ENCODE measurements at places on chromosomes 1 and 21.

DNA sequence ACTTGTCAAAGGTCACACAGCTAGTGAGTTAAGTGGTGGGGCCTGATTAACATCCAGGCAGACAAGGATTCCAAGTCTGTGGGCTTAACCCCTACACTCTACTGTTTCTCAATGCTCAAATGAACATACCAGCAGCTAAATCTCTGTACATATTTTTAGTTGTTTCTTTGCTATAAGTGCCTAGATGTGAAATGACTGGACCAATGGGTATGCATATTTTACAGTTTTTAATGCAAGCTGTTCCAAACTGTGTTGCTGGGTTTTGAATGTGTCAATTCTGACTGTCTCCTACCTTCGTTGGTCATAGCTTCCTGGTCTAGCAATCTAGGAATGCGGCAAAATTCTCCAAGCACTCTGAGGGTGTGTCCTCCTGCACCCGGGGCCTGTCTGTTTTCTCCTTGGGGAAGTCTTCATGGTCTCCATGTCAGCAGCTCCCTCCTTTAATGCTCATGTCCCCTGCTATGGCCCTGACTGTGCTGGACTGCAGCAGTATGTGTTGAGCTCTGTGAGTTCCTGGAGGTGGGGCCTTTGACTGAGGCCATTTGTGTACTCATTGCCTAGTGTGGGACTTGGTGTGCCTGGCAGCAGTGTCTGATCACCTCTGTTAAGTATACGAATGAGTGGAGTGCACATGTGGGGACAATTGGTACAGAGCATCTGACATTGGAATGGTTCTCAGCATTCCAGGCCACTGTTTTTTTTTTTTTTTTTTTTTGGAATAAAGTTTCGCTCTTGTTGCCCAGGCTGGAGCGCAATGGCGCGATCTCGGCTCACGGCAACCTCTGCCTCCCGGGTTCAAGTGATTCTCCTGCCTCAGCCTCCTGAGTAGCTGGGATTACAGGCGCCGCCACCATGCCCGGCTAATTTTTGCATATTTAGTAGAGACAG is 72.9 kb upstream of the SLC2A1 start:
- no peak for DNase-seq

- DNase-seq = no peak
These were observed 2.1 kb downstream of the TCHHL1 start for GRCh38 chr1:152086760-152087159.

DNA sequence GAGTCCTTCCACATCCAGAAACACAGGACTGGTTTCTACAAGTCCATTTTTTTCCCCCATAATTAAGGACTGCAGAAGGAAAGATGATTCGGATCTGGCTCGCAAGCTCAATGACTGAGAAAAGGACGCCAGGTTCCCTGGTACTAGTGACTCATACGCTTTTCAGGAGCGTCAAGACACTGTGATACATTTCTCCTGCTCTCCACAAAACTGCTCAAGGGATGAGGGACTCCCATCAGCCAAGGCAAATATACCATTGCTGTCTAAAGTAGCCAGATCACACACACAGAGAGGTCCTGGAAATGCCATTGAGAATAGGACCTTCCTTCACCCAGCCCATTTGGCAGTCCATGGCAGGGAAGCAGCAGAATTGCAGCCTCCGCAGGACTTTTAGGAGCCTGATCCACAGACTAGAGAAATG is 253.6 kb upstream of the IRF2BP2 start:
- DNase-seq = no peak

- DNase-seq = no peak
These were observed 169.0 kb downstream of the VAV3 start for GRCh38 chr1:107795994-107796393.

DNA sequence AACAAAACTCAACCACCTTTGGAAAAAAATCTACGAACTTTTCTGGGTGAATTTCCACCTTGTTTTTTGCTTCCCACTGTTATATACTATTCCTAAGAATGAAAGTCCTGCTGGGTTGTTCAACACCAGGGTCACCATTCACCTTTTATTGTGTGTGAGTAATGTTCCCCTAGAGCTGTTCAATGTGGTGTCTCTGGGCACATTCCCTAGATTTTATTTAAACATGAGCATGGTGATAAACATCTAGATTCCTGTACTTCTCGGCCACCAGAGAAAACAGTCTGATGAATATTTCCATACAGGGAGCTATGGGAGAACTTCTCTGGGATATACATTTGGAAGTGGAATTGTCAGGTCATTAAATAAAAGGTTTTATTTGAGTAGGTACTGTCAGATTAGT is 13.0 kb downstream of the FMN2 start:
- no peak for DNase-seq

DNA sequence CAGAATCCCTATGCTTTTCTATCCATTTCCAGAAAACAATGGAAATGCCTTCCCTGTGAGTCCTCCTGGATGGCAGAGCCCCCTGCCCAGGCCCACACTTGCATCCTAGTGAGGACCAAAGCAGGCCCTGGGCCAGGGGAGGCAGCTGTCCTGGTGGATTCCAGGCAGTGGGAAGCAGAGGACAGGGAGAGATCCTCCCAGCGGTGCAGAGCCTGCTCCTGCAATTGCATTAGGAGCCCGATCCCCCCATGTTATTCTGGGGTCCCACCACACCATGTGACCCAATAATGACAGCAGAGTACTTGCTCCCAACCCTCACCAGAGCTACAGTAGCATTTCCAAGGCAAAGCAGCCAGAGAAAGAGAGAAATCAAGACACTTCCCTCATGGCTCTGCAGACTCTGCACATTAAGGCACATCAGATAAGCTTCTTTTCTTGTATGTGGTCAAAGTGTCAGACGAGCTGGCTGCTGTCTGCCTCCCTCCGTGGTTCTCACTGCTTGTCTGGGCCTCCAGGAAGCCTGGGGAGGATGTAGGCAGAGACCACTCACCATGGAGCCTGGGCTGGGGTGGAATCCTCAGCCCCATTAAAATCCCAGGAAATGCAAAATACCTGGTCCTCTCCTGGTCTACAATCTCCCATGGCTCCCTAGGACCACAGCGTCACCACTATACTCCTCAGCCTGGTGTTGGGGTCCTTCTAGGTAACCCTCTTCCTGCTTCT is 54.9 kb upstream of the RUNX3 start:
- DNase-seq = peak; percentile 58

GRCh38 chr1:204580862-204581261 is 64.7 kb downstream of the MDM4 start:
- no peak for DNase-seq

- DNase-seq = peak; percentile 7
These were observed 30.7 kb downstream of the SDCCAG8 start for GRCh38 chr1:243286409-243287122.

GRCh38 chr1:15799004-15799867 is 8.2 kb downstream of the UQCRHL start:
- DNase-seq = no peak

DNA sequence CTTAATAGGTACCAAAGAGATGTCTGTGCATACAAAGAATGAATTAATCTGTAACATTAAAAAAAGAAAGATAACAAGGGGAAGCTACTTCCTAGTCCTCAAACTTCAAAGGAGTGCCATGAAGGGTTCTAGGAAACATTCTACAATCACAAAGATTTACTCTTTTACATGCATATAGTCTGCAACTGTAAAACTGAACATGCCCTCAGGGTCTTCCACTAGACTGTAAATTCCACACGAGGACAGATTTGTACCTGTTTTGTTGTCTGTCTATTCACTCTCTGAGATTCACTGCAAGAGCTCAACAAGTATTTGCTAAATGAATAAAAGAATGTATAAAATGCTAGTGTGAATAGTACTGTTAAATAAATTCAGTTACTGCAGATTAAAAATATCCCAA is 4.4 kb downstream of the JAK1 start:
- DNase-seq = no peak

GRCh38 chr1:229088711-229089110 is 182.2 kb upstream of the RAB4A start:
- no peak for DNase-seq

GRCh38 chr21:42655796-42656770 is 2.7 kb downstream of the PDE9A start:
- no peak for DNase-seq

GRCh38 chr1:167093846-167094516 is at the start of gene STYXL2:
TSS of gene STYXL2 (plus strand) at chr1:167094075. CDS start at chr1:167094850, 775 bp downstream.
- DNase-seq = no peak

GRCh38 chr1:29408831-29409605 is 172.7 kb downstream of the PTPRU start:
- DNase-seq = no peak

DNA sequence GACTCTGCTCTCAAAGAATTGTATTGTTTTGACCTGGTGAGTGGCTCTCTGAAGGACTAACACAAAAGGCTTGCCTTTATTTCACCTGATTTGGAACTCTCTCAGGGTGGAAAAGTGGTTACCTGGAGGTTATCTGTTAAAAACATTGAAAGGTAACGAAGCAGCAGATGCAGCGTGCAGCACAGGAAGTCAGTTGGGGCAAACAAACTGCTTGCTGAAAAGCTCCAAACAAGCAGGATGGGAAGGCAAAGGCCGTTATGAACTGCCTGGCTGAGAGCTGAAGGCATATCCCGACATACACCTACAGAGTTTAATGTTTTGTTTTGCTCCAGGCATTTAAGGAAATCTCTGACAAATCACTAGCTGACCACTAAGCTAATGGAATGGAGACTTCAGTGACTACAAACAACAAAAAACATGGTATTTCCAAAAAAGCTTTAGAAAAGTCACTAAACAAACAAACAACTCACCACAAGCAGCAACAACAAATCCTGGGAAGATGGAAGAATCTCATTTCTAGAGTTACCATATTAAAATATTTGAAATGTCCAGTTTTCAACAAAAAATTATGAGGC is 44.3 kb upstream of the BATF3 start:
- DNase-seq = peak; percentile 25

- DNase-seq = peak; percentile 59
These were observed 23.0 kb upstream of the ZBTB40 start for GRCh38 chr1:22428672-22429071.

GRCh38 chr1:61361931-61362330 is 279.6 kb downstream of the NFIA start:
- DNase-seq = no peak

DNA sequence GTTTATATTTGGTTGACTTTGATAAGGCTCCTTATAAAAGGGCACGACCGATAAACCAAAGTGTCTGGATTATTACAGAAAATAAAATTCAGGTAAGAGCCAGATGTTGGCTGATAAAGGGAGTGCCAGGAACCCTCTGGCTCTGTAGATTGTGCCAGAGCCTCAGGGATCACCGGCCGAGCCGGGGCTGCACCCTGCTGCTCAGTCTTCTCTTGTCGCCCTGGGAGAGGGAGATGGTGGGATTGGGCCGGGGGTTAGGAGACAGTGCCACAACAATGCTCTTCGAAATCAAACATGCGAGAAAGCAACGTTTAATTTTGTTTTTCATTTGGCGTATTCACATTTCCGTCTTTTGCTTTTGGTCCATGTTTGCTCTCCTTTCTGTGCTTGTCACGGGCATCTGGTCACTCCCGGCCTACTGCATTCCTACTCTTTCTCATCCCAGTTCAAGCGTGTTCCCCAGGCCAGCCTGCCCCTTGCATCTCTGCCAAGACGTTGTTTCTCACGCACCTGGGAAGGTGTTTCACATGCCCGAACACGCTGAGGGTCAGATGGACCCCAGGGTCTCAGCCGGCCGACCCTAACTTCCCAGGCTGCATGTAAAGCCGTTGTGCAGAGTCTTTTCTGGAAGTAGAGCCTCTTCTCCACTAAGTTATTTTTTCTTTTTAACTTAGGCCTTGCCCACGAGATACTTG is 18.8 kb upstream of the C2CD2 start:
- DNase-seq = no peak

DNA sequence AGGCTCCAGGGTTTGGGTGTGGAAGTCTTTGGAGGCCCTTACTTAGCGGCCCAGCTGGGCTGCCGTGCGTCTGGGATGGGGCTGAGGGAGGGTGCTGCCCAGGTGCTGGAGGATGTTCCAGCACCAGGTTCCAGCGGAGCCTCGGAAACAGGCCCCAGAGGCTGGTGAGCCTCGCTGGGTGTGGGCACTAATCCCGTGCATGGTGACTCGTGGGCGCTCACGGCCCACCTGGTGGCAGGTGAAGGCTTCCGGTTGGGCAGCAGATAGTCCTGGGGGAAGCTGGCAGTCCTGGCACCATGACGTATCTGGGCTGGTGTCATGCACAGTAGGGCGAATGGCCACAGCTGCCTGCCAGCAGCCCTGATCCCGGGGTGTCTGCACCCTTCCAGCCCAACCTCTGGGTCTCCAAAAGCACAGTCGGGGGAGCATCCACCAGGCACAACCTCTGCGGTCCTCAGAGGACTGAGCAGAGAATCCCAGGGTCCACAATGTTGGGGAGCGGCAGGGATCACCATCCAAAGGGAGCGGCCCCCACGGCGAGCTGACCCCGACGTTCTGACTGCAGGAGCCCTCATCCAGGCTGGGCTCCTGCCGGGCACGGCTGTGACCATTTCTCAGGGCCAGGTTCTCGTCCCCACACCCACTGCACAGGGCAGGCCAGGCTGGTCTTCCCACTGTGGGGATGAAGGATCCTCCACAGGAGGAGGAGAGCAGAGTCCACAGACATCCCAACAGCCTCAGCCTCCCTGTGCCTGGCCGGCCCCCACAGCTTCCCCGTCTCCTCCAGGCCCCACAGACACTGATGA is 25.3 kb downstream of the FTCD start:
- DNase-seq = no peak

DNA sequence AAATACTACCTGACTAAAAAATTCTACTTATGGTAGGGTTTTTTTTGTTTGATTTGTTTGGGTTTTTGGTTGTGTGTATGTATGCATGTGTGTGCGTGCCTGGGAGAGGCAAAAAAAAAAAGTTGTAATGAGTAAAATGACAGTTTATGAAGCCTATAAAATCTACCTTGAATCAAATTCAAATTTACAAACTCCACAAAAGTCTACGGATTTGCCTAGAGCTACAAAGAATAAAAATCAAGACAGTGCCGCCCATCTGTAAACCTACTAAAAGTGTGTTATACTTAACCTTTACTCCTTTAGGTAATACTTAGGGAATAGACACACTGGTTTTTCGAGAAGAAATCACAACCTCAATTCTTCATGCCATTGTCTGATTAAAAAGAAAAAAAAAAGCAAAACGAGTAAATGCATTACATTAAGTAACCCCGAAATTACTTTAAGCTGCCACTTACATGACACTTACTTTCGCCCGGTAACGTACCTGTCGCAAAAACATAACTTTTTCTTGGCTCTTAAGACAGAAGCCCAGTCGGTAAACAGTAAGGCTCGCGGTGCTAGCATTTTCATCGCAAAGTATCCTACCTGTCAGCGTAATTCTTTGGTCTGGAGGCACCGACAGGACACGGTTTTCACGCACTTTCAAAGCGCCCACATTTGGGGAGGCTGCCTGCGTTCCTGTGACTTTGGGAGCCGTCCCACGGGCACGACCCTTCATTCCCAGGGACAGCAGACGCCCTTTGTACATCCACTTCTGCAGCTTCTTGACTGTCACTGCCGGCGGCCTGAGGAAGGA is 951 bp downstream of the SYDE2 start:
- peak; percentile 16 for DNase-seq

DNA sequence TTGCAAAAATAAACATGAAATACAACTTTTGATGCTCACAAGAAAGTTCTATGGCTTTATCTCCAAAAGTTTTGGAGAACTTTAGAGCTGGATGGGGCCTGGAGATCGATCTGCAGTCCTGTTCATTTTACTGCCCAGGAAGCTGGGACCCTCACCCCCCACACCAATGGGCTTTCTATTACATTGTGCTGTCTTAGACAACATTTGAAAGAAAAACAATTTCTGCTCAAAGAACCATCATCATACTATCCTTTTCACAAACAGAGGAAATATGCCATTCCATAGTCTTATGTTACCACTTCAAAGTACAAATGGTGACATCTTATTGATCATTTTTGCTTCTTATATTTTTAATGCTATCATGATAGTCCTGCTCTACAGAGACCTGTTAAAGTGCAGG is 2.0 kb upstream of the HNRNPU start:
- DNase-seq = no peak

All from activated CD4-positive, alpha-beta T cell treated with anti-CD3 and anti-CD28 coated beads, Interleukin-2, amount 10 ng/mL, durations not matched to agents 7 days and 5 days (primary cell).